Fibroblast of the aortic adventitia (primary cell): ENCODE measurements at places on chromosomes 2 and 18.

DNA sequence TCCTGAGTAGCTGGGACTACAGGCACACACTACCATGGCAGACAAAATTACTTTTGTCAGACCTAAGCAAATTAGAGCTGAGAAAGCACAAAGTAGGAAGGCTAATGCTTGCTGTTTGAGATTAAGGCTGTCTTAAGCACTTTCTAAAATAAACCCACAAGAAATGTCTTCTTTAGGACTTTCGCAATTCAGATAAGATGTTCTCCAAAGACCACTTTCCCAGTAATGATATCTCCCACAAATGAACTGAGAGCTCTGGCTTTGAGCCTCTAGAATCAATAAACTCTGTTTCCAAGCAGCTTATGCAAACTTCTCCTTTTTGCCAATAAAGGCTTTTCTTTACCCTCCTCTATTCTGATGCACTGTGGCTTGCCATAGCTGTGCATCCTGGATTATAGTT is 32.0 kb upstream of the GALNT1 start:
- no peak for DNase-seq

- DNase-seq, result peak; percentile 62
Measured at GRCh38 chr2:179932786-179933185, 71.4 kb upstream of the ZNF385B start.

- DNase-seq, result no peak
Measured at GRCh38 chr2:85704800-85705679, 10.9 kb downstream of the GNLY start.

DNA sequence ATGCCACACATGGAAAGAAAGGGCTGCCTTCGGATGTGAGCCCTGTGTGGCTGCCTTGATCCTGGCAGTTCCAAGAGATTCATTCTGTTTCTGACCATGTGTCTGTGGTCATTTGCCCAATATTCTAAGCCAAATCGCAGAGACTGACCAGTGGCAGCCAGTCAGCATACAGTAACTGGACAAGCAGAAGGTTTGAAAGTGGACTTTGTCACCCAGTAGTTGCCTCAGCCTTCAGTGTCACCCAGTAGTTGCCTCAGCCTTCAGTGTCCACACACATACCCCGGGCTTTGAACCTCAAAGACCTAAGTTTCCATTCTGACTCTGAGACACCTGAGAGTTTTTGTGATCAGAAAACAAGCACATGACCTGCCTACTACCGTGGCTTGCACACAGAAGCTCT is 5.0 kb downstream of the RFX8 start:
- no peak for DNase-seq
